ENCODE measurements at places on chromosomes 6 and 20.
A peak's percentile ranks its signal among the peaks of the same experiment; 100 is the strongest.

DNA sequence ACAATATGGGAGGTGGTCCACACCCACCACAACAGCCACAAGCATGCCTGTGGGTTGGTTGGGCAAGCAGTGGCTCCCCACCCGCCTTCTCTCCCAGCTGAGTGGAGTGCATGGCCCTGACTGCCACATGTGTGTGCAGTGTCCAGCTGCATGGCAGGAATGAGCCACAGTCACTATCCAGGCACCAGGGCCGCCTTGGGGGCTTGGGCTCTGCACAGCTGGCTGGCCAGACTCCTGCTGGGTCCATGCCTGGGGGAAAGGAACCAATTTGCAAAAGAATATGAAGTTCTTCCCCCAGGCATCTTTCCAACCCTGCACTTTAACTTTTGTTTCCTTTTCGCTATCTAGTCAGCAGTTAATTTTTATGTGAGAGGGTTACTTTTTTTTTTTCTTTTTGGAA, 11.6 kb upstream of the ASCC3 start:
- no peak for DNase-seq

GRCh38 chr6:124551711-124552233, 410.5 kb upstream of the RNF217 start:
- DNase-seq, result no peak

- no peak for DNase-seq
These were observed 14.9 kb upstream of the MDFI start for GRCh38 chr6:41623330-41623729.

DNA sequence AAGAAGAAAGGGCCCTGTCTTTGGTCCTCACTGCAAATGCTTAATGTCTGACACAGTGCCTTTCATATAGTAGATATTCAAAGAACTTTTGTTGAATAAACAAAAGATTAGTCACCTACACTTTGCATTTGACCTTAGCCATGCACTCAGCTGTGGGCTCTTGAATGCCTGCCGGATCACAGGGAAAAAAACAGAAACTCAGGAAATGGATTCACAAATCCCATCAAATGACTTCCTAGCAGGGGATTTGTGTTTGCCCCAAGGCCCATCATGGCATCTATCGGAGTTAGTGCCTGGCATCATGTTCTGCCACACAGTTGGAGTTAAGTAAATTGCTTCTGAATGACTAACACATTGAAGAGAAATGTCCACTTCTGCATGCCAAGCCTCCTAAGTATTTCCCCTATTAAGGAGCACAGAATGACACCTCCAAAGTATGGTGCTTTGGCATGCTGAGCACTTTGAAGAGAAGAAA, 72.3 kb upstream of the DST start:
- no peak for DNase-seq

GRCh38 chr6:132669690-132670291, 10.8 kb upstream of the TAAR1 start:
- peak; percentile 34 for DNase-seq

DNA sequence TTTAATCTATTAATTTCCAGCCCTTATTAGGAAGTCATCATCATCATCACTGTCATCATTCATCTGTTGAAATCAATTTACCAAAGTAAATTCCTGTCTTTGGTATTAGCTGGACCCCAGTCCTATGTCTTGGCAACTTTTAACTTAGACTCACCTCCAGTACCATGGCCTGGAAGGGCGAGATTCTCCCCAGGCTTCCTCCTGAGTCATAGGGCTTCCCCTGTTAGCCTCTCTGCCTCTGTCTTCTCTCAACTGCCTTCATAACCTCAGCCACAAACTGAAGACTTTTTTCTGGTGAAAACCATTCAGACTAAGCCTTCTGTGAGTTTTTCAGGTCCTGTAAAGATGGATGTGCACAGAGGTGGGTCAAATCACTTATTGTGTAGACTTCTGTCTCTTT, 95.0 kb downstream of the NKAIN2 start:
- DNase-seq, result no peak

Measured in naive B cell (primary cell).